ENCODE measurements at places on chromosomes 2 and 18. TPM values are rescaled to one million over a fixed set of nuclear protein-coding genes. Genes with fewer than 3 reads are reported as not detected.

GRCh38 chr18:13420969-13421686, 202.6 kb downstream of the LDLRAD4 start:
- DNase-seq: no peak

GRCh38 chr18:13916559-13916958, 1.2 kb upstream of the MC2R start:
- no peak for DNase-seq

- DNase-seq: no peak
Observed at GRCh38 chr2:181697126-181697525, 16.8 kb upstream of the NEUROD1 start.

- no peak for DNase-seq
Observed at GRCh38 chr18:79453816-79454735, 58.3 kb downstream of the NFATC1 start.

The HOXD13 gene
- 4.1 TPM for polyA plus RNA-seq

The VSNL1 gene
- polyA plus RNA-seq: 1.1 TPM
